Astrocyte (in vitro differentiated cells and primary cell): ENCODE measurements at places on chromosomes 4 and X.
A peak's percentile ranks its signal among the peaks of the same experiment; 100 is the strongest.

DNA sequence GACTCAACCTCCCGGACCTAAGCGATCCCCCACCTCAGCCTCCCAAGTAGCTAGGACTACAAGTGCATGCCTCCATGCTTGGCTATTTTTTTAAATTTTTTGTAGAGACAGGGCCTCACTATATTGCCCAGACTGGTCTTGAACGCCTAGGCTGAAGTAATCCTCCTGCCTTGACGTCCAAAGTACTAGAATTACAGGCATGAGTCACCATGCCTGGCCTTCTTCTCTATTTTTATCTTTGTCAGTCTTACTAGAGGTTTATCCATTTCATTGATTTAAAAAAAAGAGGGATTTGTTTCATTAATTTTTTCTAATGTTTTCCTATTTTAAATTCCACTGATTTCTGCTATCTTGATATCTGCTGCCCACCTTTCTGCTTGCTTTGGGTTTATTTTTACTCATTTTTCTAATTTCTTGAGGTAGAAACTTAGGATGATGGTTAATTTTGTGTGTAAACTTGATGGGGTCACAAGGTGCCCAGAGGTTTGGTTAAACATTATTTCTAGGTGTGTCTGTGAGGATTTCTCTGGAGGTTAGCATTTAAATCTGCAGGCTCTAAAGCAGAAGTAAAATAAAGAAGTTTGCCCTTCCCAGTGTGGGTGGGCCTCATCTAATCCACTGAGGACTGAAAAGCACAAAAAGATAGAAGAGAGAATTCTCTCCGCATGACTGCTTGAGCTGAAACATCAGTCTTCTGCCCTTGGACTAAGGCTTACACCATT is 116.2 kb upstream of the DCLK2 start:
- no peaks in the 10 kb centered on the region for H3K36me3 ChIP-seq
- H3K4me1 ChIP-seq, result peaks cover 4% of the 10 kb centered on the region
- no peak overlapping the region for H3K27ac ChIP-seq

GRCh38 chr4:162683659-162684370 is 482.9 kb downstream of the NAF1 start:
- DNase-seq, result peak; percentile 62
- peak overlapping the region; percentile 52 for H3K27ac ChIP-seq
- H3K4me3 ChIP-seq, result no peak overlapping the region
- peaks cover 14% of the 10 kb centered on the region for H3K4me1 ChIP-seq
- H3K36me3 ChIP-seq, result no peaks in the 10 kb centered on the region

- peak overlapping the region; percentile 57 for H3K27ac ChIP-seq
- H3K4me1 ChIP-seq, result peaks cover 14% of the 10 kb centered on the region
- H3K4me3 ChIP-seq, result peak overlapping the region; percentile 11
- H3K27me3 ChIP-seq, result no peaks in the 10 kb centered on the region
- H3K36me3 ChIP-seq, result no peaks in the 10 kb centered on the region
These were observed 48.8 kb downstream of the MAP7D2 start for GRCh38 chrX:20067709-20068561.

GRCh38 chr4:46994007-46994405 is 625 bp upstream of the GABRA4 start:
- peak overlapping the region; percentile 62 for H3K4me3 ChIP-seq
- DNase-seq, result peak; percentile 2
- H3K4me1 ChIP-seq, result peaks cover 13% of the 10 kb centered on the region
- no peak overlapping the region for H3K27ac ChIP-seq

DNA sequence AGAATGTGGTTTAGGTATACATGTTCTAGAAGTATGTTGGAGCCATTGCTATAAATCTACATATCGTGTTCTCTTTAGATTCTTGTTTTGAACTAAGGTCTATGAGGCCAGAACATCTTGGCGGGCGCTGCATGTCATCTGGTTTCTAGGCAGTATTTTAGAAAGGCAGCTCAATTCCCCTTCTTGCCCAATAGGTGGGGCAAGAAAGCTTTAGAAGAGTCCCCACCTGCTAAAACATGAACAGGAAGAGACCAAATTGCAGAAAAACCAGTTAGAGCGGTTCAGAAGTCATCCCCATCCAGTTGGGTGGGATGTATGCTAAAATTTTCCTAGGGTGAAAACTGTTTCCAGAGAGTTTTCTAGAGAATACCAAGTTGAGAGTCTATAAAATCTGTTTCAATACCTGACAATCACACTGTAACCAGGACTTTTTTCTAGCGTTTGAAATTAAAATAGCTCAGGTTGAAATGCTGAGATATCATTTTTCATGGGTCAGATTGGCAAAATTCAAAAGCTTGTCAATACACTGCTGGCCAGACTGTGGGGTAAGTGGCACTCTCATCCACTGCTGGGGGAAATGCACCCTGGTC is 17.5 kb upstream of the SH3KBP1 start:
- H3K4me1 ChIP-seq, result no peaks in the 10 kb centered on the region
- H3K4me3 ChIP-seq, result no peak overlapping the region
- no peak for DNase-seq
- no peak overlapping the region for H3K27ac ChIP-seq
- no peaks in the 10 kb centered on the region for H3K27me3 ChIP-seq

GRCh38 chr4:108315694-108316093 is 147.0 kb upstream of the LEF1 start:
- H3K4me1 ChIP-seq, result no peaks in the 10 kb centered on the region
- peaks cover 4% of the 10 kb centered on the region for H3K27me3 ChIP-seq
- no peak overlapping the region for H3K27ac ChIP-seq
- no peak overlapping the region for H3K4me3 ChIP-seq
- DNase-seq, result no peak
- no peaks in the 10 kb centered on the region for H3K36me3 ChIP-seq

GRCh38 chr4:68250151-68250930 is 4.8 kb upstream of the TMPRSS11B start:
- H3K36me3 ChIP-seq, result no peaks in the 10 kb centered on the region
- no peaks in the 10 kb centered on the region for H3K27me3 ChIP-seq
- DNase-seq, result peak; percentile 3
- no peak overlapping the region for H3K27ac ChIP-seq
- H3K4me3 ChIP-seq, result no peak overlapping the region

GRCh38 chrX:110836982-110837381 is 41.4 kb upstream of the CHRDL1 start:
- peaks cover 4% of the 10 kb centered on the region for H3K4me1 ChIP-seq
- no peaks in the 10 kb centered on the region for H3K36me3 ChIP-seq
- H3K4me3 ChIP-seq, result no peak overlapping the region
